ENCODE measurements at places on chromosomes 12 and 14.

DNA sequence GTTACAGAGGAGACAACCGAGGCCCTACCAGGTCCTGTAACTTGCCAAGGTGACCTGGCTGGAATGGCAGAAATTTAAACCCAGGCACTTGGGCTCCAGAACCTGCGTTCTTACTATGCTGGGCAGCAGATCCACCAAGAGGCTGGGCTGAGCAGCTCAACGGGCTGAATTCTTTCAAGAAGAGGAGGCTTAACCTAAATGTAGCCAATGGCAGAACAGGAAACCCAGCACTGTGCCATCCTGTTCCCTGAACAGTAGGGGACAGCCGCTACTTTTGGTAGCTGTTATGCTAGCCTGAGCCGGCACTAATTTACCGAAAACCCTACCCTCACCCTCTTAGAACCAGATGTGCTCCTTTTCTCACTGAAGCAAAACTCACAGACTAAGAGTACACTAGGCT, 86.1 kb downstream of the ACTN1 start:
- no peak for DNase-seq

GRCh38 chr14:64581363-64581762, 31.6 kb downstream of the PPP1R36 start:
- DNase-seq, result no peak

DNA sequence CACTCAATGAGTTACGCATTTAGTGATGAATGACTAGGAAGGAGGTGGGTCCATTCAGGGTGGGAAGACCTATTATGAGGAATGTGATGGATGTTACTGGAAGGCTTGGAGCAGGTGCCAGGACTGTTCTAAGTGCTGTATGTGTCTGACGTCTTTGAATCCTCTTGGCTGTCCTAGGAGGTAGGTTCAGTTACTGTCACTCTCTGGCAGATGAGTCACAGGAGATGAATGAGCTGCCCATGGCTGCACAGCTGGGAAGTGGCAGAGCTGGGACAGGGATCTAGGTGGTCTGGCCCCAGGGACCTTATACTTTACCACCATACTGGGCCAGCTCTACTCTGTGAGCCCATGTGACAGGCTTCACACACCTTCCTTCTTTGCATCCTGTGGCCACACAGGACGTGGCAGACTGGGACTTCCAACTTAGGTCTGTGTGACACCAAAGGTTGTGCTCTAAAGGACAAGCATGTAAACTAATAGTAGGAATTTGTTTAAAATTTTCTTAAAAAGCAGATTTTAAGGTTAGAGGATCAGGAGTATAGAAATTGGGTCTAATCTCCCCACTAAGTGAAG, 24.0 kb downstream of the TCTN1 start:
- no peak for DNase-seq

DNA sequence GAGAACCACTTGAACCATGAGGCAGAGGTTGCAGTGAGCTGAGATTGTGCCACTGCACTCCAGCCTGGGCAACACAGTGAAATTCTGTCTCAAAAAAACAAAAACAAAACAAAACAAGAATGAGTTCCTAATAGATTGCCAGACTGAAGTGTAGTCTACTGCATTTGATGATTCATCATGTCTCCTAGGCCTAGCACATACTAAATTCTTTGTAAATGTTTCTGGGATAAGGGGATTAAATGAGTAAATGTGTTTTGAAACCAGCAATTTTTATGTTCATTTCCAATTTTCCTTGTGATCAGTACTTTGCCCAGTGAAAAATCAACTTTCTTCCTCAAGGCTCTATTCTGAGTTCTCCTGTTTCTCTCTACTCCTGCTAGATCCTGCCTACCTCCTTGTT, 2.9 kb upstream of the DYRK2 start:
- DNase-seq, result no peak

- no peak for DNase-seq
Observed at GRCh38 chr12:6091786-6092566, 32.5 kb downstream of the VWF start.

- DNase-seq, result no peak
Observed at GRCh38 chr12:104219361-104219892, 3.8 kb downstream of the TXNRD1 start.

DNA sequence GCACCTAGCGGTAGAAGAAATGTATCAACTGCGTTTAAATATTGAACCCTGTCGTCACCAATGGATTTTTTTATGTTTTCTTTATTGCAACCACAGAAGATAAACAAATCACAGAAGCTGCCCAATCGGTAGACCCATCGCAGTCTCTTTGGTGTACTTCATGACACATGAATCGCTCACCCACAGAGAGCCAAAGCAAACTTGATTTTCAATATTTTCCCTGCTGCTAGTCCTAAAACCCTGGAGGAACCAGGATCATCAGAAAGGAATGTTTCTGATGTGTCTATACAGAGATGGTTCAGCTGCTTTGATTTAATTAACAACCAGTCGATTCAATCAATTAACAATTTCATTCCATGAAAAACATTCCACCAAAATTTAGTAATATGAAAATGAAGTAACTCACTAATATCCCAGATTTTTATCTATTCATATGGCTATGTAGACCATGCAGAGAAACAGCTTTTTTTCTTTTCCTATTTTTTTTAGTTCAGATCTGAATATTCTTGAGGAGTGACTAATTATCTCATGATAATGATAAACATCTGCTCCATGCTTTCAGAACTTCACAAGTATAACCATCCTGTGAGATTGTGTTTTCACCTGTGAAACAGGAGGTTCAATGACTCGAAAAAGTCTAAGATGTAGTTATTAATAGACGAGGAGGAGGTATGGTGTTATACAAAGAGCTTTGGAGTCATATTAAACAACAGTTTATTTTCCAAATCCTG, 46.1 kb downstream of the DIO2 start:
- no peak for DNase-seq

- DNase-seq, result no peak
Observed at GRCh38 chr12:6700646-6701051, at the start of gene PIANP. TSS of gene PIANP (minus strand) at chr12:6700815. CDS start at chr12:6698061, 2,754 bp downstream.

GRCh38 chr12:2959505-2960389, 550 bp downstream of the TEAD4 start:
- DNase-seq, result no peak

Measured in vagina (tissue), 2 donors.